ENCODE measurements at places on chromosomes 2 and 18.

- DNase-seq = no peak
Measured at GRCh38 chr2:150034665-150035064, 447.1 kb upstream of the MMADHC start.

DNA sequence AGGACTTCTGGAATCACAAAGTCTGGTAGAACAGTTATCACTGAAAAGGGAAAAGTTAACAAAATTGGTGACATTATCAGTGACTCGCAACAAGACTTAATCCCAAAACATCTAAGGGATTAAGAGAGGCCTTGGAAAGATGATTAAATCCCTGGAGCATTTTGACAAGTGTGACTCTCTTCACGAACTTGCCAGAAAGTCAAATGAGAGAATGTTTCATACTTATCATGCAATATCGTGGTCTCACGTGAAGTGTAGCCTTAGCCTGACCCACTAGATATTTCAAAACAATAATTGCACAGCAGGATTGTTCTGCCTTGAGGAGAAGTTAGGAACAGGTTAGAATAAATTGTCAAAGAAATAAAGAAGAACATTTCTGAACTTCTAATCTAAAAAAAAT, 104.5 kb downstream of the COL6A3 start:
- DNase-seq = no peak

GRCh38 chr18:58004317-58004716, 39.7 kb upstream of the NEDD4L start:
- no peak for DNase-seq

DNA sequence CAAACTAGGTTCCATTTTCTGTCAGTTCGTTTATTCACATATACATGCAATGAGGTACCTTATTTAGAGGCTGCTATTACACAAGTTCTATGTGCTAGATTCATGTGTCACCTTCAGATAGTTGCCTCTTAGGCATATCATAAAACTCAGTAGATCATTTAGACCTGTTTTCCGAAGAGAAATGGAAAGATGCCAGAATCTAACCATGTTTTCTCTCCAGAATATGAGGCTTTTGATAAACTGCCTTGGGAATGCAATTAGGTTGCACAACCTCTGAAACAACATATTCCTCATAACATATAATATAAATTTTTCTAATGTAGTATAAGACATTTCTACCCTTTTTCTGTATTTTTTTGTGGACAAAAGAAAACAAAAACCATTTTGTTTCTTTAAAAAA, 108.1 kb downstream of the PRPF40A start:
- DNase-seq = no peak

GRCh38 chr2:68646303-68646702, 2.9 kb downstream of the PROKR1 start:
- DNase-seq = peak; percentile 17

DNA sequence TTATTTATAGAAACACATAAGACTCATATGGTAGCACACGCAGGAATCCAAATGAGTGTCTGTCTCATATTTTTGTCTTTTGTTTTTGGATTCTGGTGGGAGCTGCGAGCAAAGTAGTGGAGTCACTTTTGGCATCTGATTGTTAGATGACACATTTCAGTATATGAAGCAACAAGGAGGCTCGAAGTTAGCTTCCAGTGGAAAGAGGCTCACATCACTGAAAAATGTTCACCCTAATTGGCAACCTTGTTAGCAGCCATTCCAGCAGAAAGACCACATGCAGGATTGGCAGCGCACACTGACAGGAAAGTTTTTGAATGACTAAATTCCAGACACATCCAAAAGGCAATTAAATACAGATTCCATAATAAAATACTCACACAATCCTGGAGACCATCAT, 87.4 kb downstream of the MYT1L start:
- DNase-seq = no peak

DNA sequence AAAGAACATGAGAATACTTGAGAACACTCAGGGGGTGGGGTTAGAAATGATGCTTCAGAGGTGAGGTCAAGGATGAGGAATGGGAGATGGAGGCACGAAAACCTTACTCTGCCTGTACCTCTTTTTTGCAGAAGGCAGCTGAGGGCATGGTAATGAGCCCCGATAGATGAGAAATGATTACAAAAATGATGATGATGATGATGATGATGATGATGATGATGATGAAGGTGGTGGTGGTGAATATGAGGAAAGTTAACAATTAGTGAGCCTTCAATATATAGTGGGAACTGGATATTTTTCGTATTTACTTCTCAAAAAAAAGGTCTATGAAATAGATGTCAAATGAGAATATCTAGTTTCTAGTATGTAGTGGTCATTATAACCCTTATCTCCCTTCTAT, 584.3 kb downstream of the EPHA4 start:
- no peak for DNase-seq

DNA sequence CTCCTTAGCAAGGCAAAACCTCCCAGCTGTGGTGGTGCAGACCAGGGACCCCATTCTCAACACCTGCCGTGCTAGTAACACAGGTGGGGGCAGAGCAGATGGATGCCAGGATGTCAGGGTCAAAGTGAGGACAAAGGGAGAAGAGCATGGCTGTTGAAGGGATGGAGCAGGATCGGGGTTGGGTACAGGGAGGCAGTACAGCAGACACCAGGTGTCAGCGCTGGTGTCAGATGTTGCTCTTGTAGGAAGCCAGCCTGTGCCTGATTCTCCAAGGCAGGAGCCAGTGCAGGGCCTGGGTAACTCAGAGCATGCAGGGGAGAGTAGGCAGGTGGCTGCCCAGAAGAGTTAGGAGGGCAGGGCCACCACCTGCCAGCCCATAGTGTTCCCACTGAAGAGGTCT, 222.1 kb upstream of the SPRED2 start:
- DNase-seq = no peak

DNA sequence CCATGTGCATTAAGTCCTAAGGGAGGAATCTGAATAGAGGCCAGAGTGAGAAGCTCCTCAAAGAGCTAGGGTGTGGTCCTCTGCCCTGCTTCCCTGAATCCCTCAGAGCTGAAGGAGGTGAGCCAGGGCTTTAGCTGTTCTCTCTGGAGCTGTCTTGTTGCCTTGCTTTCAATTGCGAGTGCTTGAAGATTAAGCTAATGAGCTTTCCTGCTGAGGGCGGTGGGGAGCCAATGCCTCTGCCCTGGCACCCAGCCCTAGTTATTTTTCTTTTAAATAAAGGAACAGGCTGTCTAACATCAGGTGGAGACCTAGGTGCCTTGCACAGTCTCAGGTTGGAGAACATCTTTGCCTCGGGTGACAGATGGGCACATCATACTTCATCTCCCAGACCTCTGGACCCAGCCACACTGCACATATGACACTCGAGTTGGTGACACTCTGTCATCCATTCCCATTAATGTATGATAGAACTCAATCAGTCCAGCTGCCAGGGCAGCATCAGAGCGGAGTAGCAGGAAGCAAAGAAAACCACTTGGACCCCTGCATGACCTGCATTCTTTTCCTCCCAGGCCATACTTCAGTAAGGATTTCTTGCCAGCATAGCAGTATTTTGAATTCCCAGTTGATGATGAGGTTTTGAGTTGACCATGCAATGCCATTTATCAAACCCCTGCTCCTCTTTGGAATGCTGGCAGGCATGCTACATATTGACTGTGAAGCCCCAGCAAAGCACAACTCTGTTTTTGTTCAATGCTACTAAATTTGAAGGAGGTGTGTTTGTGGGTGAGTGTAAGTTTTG, 292.7 kb downstream of the RNF144A start:
- no peak for DNase-seq

GRCh38 chr2:196758474-196759377, 40.8 kb downstream of the GTF3C3 start:
- no peak for DNase-seq

- no peak for DNase-seq
Measured at GRCh38 chr2:15773846-15774245, 166.5 kb upstream of the MYCN start.

DNA sequence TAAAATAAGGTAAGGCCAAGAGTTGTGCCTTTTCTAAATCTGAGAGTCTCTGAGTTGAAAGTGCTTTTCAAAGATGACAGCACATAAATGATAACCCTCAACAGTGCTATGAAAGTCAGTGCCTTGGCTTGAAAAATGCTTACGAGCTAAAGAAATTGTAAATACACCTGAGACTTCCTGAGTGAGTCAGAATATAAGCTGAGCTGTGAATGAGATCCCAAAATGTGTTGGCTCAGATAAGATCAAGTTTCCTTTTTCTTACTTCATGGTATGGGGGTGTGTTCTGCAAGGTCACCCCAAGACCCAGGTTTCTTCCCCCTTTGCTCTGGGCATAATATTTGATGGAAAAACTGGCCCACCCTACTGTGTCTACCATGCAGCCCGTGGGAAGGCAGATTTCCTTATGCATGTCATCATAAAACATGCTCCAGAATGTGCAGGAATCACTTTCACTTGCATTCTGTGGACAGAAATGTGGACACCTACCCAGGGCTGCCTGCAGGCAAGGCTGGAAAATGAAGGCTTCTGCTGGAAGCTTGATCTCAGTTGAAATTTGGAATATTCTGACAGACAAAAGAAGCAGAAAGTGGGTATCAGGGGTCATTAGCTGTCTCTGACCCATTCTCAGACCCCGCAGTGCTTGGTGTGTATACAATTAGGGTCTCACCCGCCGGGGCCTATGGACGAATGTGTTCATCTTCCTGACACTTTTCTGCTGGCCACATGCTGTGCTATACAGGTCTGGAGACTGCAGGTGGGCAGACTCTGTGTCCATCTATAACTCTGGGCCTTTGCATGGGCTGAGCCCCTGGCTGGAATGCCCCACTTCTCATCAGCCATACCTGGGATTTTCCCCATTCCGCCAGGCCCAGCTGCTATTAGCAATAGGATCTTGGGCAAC, 212.6 kb downstream of the SH3RF3 start:
- DNase-seq = no peak

DNA sequence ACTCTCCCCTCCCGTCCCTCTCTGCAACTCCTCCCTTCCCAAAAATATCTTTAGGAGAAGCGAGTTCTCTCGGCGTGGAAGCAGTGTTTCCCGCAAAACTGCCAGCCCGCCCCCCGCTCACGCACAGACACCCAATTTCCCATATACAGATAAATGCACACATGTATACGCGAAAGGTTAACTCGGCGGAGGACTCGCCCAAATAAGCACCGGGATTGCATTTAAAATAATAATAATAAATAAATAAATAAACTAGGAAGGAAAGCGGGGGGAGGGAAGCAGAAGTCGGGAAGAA, 70.0 kb upstream of the PSMD14 start:
- no peak for DNase-seq

DNA sequence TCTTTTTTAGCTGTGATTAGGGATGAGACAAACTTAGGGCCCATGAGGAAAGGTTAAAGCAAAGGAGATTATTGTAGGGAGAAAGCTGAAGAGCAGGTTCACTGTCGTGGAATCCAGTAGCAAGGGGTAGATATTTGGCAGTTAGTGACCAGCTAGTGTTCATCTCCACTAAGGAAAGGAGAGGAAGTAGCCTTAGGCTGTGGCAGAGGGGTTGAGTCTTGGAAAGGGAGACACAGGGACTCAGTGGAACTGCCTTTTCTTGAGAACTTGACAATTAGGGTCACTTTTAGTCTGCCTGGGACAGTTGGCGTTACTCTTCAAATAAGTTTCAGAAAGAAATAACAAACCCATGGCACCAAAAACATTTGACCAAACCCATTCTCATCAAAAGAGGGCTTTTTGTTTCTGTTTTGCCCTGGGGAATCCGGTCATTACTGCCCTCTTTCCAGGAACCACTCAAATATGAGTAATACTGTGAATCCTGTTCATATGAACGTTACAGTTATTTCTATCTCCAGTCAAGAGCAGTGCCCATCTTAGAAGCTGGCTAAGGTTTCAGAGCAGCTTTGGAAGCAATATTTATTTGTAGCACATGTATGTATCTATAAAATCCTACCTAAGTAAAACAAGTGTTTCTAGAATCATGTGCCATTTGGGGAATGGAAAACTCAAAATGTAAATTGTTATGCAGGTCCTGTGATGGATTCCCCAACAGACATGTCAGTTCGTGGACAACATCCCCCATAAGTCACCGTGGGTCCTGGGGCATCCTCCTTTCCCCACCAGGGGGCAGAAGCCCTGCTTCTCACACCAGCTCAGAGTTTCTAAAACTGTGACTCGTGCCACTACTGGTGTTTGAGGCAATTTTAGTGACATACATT, 77.3 kb upstream of the PHLPP1 start:
- peak; percentile 40 for DNase-seq

DNA sequence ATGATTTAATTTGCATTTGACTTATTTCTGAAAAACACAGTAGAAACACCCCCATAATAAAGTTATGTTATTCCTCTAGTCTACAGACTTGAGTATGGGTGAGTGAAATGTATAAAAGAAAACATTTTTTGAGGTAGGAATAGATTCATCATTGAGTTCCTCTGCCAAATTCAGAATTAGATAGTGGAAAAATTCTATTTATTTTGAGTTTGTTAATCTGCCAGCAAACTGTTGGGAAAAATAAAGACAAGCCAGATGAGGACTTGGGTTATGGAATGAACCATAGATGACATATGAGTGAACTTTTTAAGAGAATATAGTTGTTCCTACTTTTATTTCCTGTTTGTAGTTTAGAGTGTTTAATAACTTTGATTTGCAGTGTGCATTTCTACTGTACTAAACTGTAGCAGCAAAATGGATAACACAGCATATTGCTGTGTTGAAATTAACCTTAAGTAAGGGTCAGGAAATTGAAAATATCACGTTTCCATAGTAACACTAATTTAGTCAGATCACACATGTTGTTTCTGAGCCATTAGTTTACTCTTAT, 35.6 kb upstream of the PNPT1 start:
- no peak for DNase-seq

DNA sequence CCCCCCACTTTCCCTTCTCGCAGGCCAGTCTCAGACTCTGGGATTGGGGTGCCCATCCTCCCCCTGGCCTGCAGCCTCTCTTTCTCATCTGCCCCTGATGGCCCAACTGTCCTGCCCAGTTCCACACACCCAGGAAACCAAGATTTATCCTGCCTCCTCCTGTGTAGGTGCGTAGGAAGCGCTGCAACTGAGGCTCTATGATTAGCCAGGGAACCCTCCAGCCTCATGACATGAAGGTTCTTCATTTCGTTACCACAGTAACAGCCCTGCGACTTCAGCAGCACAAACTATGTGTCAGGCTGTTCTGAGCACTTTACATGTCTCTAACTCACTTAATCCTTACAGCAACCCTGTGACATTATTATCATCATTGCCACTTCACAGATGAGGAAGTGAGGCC, 305.9 kb downstream of the CELF4 start:
- DNase-seq = no peak

DNA sequence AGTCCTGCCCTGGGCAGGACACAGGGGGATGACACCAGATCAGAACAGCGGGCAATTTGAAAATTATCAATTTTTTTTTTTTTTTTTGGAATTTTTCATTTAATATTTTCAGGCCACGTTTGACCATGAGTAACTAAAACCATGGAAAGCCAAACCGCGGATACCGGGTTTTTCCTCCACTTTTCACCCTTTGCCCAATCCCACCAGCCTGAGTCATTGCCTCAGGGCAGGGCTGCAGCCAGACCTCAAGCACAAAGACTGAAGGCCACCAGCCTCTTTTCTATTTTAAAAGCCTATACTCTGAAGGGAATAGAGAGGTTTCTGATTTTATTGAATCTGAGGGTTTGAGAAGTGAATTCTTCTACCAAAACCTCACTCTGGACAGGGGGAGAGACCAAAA, 381.1 kb downstream of the IRS1 start:
- DNase-seq = no peak
